Non-pigmented ciliary epithelial cell (primary cell): ENCODE measurements at places on chromosomes 1 and 21.

GRCh38 chr1:29712284-29712651 is 475.9 kb downstream of the PTPRU start:
- DNase-seq = no peak

GRCh38 chr1:5720484-5720883 is 271.7 kb downstream of the NPHP4 start:
- DNase-seq = no peak

DNA sequence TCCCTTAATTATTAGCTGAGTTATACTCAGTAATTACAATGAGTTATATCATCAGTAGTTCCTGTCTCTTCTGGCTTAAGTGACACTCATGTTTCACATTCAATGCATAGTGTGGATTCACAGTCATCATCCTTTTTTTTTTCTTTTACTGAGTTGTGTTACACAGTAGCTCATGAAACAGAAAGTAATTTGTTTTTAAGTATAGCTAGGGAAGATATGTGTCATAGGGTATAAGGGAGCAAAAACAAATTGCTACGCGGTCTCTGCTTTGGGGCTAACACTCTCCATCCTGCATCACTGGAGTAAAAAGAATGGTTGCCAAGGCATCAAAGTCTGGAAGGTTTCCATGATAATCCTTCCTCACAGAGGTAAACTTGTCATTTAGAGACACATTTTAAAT is 971.7 kb upstream of the NCAM2 start:
- DNase-seq = no peak

DNA sequence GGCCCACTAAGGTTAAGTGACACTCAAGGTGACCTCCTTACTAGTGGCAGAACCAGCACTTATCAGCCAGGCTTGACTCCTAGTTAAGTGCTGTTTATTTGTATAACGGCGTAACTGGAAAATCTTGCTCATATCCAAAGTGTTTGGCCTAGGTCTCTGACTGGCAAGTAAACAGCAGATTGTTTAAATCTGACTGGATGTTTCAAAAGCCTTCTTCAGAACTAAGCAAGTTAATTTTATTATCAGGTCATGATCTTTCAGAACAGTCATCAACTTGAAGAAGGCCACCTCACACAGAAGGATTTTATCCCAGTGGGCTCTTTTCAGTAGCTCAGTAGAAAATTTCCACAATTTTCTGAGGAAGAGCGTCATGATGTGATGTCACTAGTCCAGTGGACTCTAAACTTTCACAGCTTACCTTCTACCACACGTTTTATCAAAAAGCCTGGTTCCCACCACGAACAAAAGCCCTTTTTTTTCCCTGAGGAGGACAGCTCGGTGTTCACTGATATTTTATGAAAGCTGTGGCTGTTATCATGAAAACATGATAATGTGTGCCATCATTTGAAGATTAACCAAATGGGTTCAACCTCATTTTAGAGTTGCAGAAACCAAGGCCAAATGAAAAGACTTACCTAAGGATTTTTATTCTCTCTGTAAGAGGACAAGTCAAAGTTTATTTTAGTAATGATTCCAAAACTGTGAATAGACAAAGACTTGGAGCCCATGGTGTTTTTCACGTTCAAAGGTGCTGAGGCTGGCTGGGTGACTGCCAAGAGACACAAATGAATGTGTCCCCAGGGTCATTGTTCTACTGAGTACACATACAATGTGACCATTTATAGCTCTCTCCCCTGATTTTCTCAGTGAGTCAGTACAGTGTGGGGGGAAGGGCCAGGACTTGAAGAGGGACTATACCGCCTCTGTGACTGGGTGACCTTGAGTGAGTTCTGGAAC is 9.1 kb downstream of the SGIP1 start:
- DNase-seq = no peak

- DNase-seq = no peak
Observed at GRCh38 chr1:147781056-147781471, 20.7 kb upstream of the GJA5 start.

- no peak for DNase-seq
Observed at GRCh38 chr1:171389171-171389570, 75.2 kb downstream of the FMO4 start.

DNA sequence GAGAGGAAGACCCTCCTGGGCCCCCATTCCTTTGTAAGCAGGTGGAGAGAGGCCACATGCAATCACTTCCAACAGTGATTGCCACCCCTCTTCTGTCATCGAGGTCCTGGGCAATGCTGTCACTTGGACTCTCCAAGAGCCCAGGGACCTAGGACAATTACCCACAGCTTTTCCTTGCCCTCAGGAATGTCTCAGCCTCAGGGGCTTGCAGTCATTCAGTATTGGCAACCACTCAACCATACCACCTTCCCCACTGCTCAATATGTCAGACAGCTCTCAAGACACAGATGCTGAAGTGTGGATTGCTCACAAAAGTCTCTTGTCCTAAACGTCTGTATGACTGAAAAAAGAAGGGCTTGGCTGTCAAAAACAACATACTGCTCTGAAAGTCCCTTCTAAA is 87.8 kb downstream of the PTPN14 start:
- DNase-seq = no peak

- DNase-seq = no peak
Observed at GRCh38 chr1:65769636-65770035, 23.1 kb upstream of the PDE4B start.

GRCh38 chr1:226548256-226549093 is at the start of gene STUM:
STUM (plus strand) TSS chr1:226548764; CDS start chr1:226548905, 141 bp downstream.
- DNase-seq = no peak

GRCh38 chr21:31143036-31143435 is 104.8 kb upstream of the KRTAP19-8 start:
- DNase-seq = no peak

DNA sequence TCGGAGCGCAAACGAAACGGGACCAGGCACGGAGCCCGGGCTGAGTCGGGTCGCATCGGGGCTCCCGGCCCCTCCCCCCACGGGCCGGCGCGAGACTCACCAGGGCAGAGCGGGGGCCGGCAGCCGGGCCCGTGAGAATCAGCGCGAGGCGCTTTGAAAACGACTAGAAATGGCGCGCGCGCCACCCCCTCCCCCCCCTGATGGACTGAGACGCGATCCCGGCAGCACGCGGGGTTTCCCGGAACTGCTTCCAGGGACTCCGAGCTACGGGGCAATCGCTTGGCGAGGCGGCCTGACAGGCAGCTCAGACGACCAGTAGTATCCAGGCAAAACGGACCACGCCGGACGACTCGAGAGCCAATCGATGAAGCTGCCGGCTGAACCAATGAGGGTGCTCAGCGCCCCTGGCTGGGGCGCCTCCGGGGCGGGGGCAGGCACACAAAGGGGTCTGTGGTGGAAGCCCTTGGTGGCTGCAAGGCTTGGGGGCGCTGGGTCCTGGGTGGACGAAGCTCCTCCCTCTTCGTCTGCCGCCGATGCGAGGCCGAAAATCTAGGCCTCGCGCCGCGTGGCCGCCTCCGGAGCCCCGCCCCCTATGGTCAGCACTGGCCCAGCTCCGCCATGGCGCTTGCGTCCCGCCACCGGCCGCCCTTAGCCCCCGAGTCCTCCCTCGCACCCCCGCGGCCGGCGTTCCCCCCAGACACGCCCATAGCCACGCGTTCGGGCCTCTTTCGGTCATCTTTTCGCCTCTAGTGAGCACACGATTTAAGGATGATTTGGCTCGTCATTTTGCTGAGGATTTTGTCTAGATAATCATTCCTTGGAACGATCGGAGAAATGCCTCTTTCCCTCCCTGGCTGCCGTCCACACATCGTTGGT is at the start of gene HNRNPR:
Gene HNRNPR, minus strand, starts transcription at position 174 of the 876 bp plus-strand sequence. CDS start 3,276 bp downstream, outside the sequence.
- DNase-seq = peak; percentile 100

GRCh38 chr1:53121319-53122172 is 20.9 kb downstream of the SLC1A7 start:
- no peak for DNase-seq

GRCh38 chr1:1942753-1943656 is 23.9 kb upstream of the TMEM52 start:
- no peak for DNase-seq

GRCh38 chr1:175514387-175514953 is 228.9 kb downstream of the TNR start:
- peak; percentile 48 for DNase-seq

- no peak for DNase-seq
Observed at GRCh38 chr1:66013371-66013770, 220.7 kb downstream of the PDE4B start.

DNA sequence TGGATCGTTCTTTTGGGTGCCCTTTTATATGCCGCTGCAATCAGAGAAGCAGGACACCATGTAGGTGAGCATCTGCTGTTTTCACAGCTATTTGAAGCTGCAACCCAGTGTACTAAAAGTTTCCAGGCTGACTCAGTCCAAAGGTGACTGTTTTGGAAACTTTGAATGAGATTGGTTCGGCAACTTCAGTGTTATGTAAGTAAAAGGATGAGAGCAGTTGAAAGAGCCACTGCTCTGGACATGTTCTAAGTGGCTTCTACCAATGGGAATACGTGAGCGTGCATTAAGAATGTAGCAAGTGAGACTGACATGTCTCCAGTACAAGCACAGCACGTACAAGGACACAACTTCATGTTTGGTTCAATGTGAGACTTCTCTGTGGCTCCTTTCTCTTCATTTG is 55.6 kb downstream of the DDR2 start:
- no peak for DNase-seq

DNA sequence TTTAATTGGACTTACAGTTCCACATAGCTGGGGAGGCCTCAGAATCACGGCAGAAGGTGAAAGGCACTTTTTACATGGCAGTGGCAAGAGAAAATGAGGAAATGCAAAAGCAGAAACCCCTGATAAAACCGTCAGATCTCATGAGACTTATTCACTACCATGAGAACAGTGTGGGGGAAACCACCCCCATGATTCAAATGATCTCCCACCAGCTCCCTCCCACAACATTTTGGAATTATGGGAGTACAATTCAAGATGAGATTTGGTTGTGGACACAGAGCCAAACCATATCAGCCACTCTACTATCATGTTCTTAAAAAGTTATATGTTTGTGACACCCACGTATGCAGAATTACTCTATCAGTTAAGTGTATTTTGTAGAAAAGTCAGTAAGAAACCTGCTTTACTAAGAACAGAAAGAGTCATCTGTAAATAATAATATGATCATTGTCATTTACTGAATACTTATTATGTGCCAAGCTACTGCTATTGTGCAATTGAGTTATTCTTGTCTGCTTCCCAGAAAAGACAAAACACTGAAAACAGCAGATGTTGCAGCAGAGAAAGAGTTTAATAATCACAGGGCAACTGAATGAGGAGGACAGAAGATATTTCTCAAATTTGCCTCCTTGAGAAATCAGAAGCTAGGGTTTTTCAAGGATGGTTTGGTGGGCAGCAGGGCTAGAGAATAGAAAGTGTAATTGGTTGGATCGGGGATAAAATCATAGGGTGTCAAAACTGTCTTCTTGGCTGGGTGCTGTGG is 207.7 kb upstream of the FGGY start:
- DNase-seq = no peak

DNA sequence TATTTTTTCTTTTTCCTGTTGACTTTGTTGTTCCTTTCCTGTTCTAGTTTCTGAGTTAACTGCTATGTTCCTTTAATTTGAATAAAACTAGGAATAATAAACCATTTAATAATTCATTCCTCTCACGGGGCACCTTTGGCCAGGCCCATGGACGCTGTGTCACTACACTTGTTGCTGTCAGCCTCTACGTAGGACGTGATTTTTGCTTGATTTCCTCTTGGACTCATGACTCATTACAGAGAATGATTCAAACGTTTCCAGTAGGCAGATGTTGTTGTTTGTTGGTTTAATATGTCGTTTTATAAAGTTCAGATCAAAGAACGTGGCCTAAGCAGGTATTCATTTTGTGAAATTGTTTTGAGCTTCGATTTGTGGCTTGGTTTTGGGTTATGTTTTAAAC is 9.1 kb upstream of the SLC19A1 start:
- peak; percentile 49 for DNase-seq

GRCh38 chr1:93769777-93770176 is 88.1 kb upstream of the BCAR3 start:
- DNase-seq = no peak

- no peak for DNase-seq
Observed at GRCh38 chr1:65235867-65236805, 73.2 kb upstream of the DNAJC6 start.

- no peak for DNase-seq
Observed at GRCh38 chr1:233933339-233933738, 28.9 kb downstream of the SLC35F3 start.

- no peak for DNase-seq
Observed at GRCh38 chr1:234920136-234920842, 208.3 kb downstream of the TOMM20 start.

DNA sequence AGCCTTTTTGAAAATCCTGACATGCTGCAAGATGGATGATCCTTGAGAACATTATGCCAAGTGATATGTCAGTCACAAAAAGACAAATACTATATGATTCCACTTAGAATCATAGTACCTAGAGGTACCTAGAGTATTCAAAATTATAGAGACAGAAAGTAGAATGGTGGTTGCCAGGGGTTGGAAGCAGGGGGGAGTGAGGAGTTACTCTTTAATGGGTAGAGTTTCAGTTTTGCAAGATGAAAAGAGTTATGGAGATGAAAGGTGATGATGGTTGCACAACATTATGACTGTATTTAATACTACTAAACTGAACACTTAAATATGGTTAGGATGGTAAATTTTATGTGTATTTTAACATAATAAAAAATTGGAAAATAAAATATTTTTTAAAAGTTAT is 37.9 kb upstream of the PODN start:
- no peak for DNase-seq

- DNase-seq = no peak
Observed at GRCh38 chr1:36991551-36991950, 42.8 kb downstream of the GRIK3 start.

GRCh38 chr1:21175670-21176581 is 771 bp downstream of the EIF4G3 start:
- DNase-seq = no peak

DNA sequence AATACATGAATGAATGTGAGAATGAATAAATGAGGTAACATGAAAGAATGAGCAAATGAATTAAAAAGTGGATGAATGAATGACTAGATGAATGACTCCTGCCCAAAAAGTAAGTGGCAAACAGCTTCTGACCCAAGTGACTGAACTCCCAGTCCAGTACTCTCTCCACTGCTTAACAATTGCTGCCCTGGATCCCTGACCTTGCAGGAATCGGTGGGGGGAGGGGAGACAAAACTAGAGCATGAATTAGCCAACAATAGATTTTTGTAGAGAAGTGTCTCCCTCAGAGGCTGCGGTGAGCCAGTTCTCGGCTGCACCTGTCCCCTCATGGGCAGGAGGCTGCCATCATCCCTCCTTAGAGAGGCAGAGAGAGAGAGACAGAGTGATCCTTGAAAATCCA is 5.9 kb upstream of the GRIK3 start:
- DNase-seq = no peak

DNA sequence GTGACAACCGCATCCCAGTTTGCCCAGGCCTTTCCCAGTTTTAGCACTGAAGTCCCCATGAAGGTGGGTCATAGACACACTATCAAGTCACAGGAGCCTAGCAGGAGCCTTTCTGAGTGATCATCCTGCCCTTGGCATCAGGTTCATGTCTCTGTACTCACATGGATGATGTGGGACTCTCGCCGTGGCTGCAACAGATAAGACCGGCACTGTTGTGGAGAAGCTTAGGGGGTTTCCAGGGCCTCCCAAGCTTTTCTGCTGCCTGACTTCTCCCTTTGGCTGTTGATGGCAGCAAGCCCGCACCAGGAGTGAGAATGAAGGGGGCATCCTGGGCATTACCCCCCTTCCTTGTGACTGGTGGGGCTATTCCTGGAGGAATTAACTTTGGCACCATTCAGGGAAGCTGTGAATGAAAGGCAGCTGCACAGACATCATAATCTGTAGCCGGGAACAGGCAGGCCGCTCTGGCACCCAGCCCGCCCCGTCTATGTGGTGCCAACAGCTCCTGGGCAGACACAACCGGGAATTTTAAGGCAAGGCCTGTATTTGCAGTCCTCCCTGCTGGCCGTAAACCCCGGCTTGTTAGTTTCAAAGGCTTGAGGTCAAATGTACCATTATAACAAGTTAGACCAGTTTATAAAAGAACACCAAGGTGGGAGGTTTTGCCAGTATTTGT is 148.6 kb downstream of the HUNK start:
- no peak for DNase-seq
